ENCODE measurements at places on chromosomes 2 and 18. TPM values are rescaled to one million over a fixed set of nuclear protein-coding genes. Genes with fewer than 3 reads are reported as not detected.

DNA sequence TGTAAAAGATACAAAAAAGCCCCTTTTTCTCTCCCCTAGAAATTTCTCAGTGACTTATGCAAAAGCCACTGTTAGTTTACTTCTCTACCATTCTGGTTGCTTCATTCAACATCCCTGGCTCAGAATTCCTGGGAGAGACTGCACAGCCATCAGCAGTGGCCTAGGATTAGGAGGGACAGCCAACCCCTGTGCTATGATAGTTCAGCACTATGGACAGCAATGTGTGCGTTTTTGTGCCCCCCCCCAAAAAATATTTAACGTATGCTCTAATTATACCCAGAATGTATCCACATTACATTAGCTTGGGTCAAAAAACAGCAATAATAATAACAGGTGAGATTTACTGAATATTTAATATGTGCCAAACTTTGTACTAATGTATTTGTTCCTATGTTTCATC is 29.0 kb downstream of the OSR1 start:
- DNase-seq, result no peak

COBLL1 gene
- 23.9 TPM for total RNA-seq

CUL3 gene
- 67.7 TPM for total RNA-seq

- DNase-seq, result no peak
Measured at GRCh38 chr2:215002500-215002899, 135.9 kb downstream of the ABCA12 start.

SERPINB2 gene
- not detected for total RNA-seq

GRCh38 chr2:76391678-76392077 is 681.0 kb upstream of the GCFC2 start:
- DNase-seq, result peak; percentile 11

DNA sequence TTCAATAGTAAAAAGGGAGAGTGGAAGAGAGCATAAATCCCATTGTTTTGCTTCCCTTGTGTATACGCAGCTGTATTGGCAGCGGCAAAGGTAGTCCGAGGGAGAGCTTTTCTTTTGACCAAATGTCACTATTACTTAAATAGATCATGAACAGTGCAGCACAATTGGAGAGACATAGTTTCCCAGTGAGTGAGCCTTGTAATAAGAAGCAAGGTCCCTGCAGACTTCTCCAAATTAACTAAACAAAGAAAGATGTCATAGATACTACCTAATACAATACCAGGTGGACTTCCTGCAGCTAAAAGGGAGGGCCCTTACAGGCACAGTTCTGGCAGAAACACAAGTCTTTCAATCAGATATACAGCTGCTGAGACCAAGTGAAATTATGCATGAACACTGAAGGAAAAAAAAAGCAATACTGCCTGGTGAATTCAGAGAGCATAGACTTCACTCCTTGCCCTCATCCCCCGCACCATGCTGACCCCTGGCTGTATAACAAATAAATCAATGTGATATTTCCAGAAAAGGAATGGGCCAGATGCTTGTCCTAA is 404.7 kb upstream of the CDH2 start:
- DNase-seq, result no peak

DNA sequence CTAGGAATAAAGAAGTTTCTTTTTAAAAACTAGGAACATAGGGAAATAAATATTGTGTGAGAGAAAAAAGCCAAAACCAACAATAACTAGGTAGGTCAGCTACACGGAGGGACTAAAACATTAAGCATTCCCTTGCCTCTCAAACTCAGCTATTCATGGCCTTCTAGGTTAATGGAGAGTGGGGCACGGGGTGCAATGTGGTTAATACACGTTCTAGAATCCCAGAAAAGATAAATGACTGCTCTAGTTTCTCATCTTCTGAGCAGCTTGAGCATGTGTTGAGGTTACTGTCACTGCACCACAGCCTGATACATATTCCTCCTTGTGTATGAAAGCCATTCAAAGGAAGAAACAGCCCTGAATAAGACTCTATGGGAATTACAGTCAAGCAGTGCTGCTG is 31.4 kb downstream of the SLC8A1 start:
- DNase-seq, result no peak
